ENCODE measurements at places on chromosomes 2 and 18. TPM values are rescaled to one million over a fixed set of nuclear protein-coding genes. Genes with fewer than 3 reads are reported as not detected.

Gene NGEF
- total RNA-seq, result 1.2 TPM

Gene SCTR
- total RNA-seq, result not detected

Gene GPR45
- not detected for total RNA-seq

Gene MDH1
- 251 TPM for total RNA-seq

Gene POMC
- total RNA-seq, result 1.1 TPM

Gene HNMT
- 61.4 TPM for total RNA-seq

Gene DAPL1
- not detected for total RNA-seq

Gene PLCD4
- 2.6 TPM for total RNA-seq

Gene HADHA
- total RNA-seq, result 159 TPM
